Ammon's horn (tissue), 1 donor: ENCODE measurements at places on chromosomes 3 and 15.

DNA sequence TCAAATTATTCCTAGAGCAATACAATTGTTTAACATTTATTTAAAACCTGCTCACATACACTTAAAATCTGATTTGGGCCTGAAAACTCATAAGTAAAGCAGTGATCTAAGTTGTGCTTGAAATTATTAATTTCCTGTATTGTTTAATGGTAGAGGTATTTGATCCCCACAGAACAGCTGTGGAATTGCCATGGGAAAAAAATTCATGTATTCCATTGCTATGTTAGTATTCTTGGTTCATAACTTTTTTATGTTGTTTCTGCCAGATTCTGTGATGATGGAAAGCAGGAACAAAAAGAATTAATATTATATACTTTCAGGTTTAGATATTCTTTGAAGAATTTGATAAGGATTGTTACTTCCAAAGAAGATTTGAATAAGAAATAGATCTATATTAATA, 831.5 kb upstream of the NR2F2 start:
- no peak for DNase-seq

DNA sequence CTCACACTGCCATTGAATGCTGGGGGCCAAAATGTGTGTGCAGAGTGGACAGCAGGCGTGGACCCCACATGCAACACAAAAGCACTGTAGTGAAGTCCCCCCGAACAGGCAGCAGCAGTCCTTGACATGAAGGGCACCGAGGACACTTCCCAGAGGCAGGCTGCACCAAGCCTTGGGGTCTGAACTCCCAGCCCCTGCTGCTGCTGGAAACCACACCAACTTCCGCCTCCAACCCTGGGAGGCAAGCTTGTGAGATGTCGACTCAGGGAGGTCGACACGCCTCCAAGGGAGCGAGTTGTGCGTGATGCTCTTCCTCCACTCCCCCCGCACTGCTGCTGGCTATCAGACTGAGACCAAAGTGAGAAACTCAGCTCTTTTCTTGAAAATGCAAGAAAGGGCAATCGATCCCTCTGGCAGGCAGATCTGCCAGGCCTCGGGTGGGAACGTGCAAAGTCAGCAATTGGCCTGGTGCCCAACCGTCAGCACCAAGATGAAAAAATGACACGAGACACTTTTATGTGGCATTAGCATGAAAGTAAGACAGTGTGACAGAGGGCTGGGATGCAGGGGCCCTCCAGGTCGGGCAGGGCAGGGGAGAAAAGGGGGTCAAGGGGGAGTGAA, 43.6 kb downstream of the WHAMM start:
- DNase-seq: no peak

DNA sequence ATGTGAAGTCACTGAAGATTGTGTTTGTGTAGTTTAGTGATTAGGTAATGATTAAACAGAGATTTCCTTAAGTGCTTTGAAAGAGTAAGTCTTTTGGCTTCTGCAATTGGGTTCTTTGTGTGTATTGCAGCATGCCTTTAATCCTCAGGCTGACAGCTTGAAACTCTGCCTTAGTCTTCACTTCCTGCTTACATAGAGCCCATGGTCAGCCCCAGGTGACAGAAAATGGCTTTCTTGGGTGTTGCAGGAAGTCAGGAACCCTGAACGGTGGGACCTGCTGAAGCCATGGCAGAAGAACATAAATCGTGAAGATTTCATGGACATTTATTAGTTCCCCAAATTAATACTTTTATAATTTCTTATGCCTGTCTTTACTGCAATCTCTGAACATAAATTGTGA, 61.3 kb downstream of the KBTBD8 start:
- no peak for DNase-seq

GRCh38 chr15:34896183-34896582, 73.4 kb downstream of the AQR start:
- no peak for DNase-seq

- DNase-seq: no peak
Observed at GRCh38 chr15:58334803-58335202, 97.0 kb upstream of the LIPC start.

GRCh38 chr15:77015646-77016320, 20.9 kb downstream of the PSTPIP1 start:
- no peak for DNase-seq

DNA sequence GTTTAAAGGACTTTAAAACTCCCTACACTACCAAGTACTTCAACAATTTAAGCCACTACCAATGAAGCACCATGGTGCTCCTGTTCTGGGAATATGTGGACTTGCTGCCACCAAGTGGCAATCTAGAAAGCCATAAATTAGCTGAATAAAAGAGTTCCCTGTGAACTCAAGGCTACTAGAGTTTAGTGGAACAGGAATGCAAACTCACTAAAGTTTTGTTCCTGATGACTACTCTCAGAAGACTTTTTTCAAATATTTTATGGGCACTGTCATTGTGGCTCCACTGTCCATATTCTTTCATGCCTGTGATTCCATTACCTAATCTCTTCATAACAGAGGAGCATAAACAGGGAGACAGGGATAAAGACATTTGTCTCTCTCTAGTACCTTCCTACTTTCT, 63.9 kb downstream of the TMCC1 start:
- peak; percentile 90 for DNase-seq

DNA sequence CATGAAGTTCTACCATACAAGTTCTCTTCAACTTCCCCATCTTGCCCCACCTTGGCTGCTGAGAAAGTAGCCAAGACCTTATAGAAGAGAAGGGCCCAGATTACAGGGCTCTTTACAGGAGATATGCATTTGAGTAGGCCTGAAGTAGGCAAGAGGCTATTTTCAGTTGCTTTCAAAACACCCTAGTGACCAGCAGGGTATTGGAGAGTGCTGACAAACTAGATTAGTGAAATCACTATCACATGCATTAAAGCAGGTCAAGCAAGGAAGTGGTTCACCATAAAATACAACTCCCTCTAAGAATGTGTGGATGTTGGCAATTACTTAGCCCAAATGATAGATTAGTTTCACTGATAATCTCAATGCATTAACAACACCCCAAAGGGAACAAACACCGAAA, 2.7 kb upstream of the LZTFL1 start:
- DNase-seq: no peak

GRCh38 chr15:85312486-85312885, 67.9 kb upstream of the AKAP13 start:
- DNase-seq: no peak
